ENCODE measurements at places on chromosomes 12 and 14.

GRCh38 chr12:87338681-87339080, 690.5 kb downstream of the C12orf50 start:
- DNase-seq, result peak; percentile 41

DNA sequence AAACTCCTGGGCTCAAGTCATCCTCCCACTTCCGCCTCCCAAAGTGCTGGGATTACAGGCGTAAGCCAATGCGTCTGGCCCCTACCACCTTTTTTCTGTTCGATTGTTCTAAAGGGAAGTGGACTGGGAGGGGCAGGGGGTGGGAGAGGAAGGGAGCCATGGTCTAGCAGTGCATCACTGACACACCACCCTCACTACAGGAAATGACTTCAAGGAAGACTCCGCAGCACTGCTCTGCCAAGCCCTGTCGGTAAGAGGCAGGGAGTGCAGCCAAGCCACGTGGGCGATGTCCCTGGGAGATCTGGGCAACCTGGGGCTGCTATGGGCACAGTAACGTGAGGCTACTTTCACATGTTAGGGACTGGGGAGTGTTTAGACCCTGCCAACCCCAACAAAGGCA, 18.0 kb downstream of the LRRC74A start:
- peak; percentile 77 for DNase-seq

- DNase-seq, result peak; percentile 5
These were observed 362.3 kb upstream of the NOVA1 start for GRCh38 chr14:26959972-26960660.

- DNase-seq, result no peak
These were observed 151.3 kb downstream of the DHRS2 start for GRCh38 chr14:23787436-23787835.

GRCh38 chr12:124531281-124531745, 36.1 kb downstream of the NCOR2 start:
- peak; percentile 58 for DNase-seq

DNA sequence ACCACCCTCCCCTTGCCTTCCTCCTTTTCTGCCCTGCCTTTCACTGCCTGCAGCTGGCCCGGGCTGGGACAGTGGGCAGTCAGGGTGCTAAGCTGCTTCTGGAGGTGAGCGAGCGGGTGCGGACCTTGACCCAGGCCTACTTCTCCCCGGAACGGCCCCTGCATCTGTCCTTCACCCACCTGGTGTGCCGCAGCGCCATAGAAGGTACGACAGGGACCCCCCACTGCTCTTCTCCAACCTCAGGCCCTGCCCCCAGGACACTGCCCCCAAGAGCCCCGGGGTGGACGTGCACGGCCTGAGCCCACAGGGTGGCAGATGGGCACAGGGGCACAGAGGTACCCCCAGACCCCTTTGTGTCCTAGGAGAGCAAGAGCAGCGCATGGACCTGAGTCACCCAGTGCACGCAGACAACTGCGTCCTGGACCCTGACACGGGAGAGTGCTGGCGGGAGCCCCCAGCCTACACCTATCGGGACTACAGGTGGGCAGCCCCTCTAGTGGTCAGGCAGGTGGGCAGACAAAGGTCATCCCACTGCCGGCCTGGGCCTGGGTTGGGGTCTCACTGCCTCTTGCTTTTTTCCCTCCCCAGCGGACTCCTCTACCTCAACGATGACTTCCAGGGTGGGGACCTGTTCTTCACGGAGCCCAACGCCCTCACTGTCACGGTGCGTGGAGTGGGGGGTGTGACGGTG, 3.2 kb upstream of the GNB3 start:
- no peak for DNase-seq

GRCh38 chr14:38207377-38207735, 348 bp upstream of the SSTR1 start:
- no peak for DNase-seq

- DNase-seq, result no peak
These were observed 105.1 kb downstream of the GCH1 start for GRCh38 chr14:54797556-54797955.

- no peak for DNase-seq
These were observed 795.3 kb downstream of the VRK1 start for GRCh38 chr14:97592341-97592980.

DNA sequence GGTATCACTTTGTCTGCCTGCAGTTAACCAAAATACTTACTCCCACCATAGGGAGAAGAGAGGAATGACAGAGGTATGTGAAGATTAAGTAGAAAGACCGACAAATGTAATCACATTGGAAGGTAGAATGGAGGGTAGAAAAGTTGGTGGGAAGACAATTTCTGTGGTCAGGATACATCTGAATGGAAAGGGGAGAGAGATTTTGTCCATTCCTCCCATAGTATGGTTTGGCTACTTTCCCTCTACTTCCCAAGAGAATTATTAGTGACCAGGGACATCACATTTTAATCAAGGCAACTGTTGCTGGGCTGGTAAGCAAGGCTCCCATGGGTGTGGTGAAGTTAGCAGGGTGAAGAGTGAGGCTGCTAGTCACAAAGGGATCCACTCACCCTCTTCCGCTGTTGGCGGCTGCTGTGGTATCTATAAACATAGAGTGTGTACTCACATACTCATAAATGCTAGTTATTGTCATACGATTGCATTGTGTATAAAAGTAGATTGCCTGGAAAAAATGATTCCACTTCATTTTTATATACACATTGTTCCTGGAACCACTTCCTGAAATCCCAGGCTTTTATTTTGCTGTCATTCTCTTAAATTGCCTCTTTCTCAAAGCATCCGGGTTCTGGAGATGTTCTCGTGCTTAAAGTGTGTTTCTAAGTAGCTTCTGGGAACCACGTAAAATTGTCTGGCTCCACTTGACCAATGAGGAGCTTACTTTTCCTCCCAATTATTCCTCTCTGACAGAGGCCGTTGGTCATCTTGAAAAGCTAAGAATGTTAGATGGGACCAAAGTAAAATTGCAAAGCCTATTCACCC, 413.1 kb downstream of the ZFP36L1 start:
- DNase-seq, result no peak

GRCh38 chr12:63928305-63928704, 83.8 kb downstream of the SRGAP1 start:
- DNase-seq, result no peak

DNA sequence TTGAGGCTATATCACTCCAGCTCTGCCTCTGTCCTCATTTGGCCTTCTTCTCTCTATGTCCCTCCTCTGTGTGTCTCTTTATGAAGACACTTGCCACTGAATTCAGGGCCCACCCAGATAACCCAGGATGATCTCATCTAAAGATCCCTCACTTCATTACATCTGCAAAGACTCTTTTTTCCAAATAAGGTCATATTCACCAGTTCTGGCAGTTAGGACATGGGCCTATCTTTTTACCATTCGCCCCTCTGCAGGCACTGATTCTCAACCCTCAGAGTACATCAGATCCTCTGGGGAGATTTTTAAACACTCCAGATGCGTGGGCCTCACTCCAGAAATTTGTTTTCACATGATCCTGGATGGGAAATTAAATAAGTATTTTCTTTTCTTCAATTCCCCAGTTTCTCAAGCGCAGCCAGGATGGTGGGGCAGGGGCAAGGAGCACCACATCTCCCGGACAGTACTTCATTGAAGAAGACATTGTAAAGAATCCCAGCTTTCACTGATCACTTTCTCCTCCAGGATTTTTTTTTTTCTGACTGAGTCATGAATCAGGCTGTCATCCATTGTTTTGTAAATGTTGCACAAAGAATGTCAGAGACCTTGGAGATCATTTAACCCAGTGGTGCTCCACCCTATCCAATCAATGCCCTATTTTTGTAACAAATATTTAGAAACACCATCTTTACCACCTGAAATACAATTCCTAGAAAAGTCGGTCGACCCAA, 27.4 kb downstream of the CRACR2A start:
- peak; percentile 44 for DNase-seq

GRCh38 chr14:74478996-74479635, 14.0 kb downstream of the NPC2 start:
- DNase-seq, result peak; percentile 75

GRCh38 chr14:64196056-64196455, 98.1 kb downstream of the ESR2 start:
- no peak for DNase-seq

- DNase-seq, result no peak
These were observed 323.3 kb upstream of the RTL1 start for GRCh38 chr14:101226603-101227425.

GRCh38 chr14:91866511-91867295, 633 bp downstream of the TC2N start:
- DNase-seq, result no peak

GRCh38 chr14:43204816-43205215, 1302.3 kb downstream of the FSCB start:
- DNase-seq, result no peak

DNA sequence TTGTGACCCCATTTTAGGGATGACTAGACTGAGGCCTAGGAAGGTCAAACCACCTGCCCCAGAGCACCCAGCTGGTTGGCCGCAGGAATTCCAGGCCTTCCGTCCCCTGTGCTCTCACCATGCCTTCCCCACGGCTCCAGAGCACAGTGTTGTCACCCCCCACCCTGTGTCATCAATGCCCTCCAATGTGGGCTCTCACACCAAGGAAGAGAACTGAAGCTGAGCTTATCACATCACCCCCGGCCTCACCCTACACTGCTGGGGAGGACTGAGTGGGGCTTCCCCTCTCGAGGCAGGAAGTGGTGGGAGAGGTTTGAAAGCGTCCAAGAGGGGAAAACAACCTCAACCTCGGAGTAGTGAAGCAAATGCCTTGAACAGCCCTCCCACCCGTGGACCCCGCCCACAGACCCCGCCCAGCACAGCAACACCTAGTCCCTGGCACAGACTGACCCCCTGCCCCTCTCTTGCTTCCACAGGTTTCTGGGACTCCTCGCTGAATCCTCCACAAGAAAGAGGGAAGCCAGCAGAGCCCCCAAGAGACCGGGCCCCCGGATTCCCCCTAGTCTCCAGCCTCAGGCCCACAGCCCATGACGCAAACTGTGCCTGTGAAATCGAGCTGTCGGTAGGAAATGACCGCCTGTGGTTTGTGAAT, 97.2 kb downstream of the LGMN start:
- no peak for DNase-seq

DNA sequence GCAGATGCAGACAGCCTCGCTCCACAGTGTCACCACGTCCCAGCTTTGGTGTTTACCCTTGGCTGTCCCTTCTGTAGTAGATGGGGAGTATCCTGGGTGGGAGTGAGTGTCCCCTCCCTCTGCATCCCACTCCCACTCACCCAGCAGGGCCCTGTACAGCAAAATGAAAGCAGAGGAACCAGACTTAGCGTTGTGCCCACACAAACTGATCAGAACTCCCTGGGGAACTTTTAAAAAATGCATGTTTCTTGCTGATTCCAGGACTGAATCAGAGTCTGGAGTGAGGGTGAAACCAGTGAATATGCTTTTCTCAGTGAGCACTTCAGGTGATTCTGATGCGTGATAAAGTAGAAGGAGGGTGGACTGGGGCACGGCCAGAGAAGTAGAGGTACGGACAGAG, 2.9 kb downstream of the ACVRL1 start:
- no peak for DNase-seq

- DNase-seq, result no peak
These were observed 279.6 kb upstream of the TMEM132C start for GRCh38 chr12:127987199-127987901.

- DNase-seq, result no peak
These were observed 8.3 kb downstream of the TNFRSF1A start for GRCh38 chr12:6333566-6333965.

- DNase-seq, result no peak
These were observed 106.6 kb upstream of the AMN1 start for GRCh38 chr12:31835276-31835882.

DNA sequence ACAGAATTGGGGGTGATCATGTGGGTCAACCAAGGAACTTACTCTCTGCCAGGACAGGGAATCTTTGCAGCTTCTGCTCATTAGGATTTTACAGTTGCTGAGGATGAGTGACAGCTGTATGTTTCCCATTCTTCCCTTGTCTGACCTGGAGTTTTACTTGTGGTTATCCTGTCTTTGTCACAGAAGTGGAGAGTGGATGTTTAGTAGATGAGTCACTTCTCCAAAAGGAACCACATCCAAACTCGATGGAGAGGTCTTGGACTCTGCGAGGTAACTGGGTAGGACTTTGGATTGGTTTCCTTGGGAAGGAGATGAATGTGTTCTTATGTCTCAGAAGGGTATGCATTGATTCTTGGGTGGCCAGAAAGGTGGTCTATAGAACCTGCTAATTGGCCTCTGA, 53.8 kb upstream of the USP44 start:
- peak; percentile 53 for DNase-seq

- DNase-seq, result peak; percentile 97
These were observed 28.8 kb upstream of the RPLP0 start for GRCh38 chr12:120229487-120230325.

DNA sequence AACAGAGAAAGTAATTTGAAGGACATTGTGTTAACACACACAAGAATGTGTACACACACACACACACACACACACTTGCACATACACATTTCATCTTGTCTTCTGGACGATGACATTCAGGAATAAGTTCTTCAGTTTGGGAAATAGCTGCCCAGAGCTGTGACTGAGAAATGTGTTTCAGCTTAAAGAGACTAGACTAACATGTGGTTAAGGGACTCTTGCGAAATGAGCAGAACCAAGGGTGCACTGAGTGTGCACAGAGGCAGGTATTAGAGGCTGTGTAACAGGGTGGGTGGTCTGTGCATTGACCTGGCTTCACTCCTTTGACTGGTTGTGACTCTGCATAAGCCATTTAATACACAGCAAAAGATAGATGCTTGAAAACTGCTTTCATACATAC, 29.4 kb upstream of the KCNA5 start:
- DNase-seq, result no peak

DNA sequence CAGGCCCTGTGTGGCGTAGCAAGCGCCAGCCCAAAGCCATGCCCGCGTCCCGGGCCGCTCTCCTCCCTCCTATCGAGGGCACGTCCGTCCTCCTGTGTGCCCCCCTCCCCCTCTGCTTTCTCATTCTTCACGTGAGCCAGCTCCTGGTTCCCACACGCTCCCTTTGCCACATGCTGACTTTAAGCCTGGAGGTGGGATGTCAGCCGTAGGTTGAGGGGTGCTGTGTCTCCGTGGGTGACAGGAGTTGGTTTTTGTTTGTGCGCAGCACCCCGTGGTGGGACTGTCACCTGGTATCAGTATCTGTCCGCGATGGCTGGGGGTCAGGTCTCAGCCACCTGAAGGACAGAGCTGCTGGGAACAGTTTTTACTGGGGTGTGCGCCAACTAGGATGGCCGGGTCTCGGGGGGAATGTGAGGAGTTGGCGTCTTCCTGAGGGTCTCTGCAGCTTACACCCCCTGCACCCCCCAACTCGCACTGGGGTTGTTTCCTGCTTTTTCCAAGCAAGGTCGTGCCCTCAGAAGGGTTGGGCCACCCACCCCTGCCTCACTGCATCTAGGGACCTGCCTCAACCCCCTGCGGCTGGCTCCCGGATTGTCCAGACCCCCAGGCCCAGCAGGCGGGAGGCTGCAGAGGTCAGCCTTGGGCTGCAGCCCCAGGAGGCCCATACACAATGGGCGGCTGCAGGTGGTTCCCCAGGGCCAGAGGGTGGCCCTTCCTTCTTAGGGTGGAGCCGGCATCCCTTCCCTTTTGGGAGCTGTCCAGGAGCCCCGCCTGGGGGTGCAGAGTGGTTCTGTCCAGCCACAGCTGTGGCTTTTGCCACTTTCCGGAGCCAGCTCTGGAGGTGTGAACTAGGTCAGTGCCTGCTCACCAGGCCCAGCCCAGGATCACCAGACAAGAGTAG, 7.3 kb downstream of the ULK1 start:
- DNase-seq, result no peak

- peak; percentile 96 for DNase-seq
These were observed 2.0 kb upstream of the ATN1 start for GRCh38 chr12:6925540-6926279.
